ENCODE measurements at places on chromosomes 3 and 15.

DNA sequence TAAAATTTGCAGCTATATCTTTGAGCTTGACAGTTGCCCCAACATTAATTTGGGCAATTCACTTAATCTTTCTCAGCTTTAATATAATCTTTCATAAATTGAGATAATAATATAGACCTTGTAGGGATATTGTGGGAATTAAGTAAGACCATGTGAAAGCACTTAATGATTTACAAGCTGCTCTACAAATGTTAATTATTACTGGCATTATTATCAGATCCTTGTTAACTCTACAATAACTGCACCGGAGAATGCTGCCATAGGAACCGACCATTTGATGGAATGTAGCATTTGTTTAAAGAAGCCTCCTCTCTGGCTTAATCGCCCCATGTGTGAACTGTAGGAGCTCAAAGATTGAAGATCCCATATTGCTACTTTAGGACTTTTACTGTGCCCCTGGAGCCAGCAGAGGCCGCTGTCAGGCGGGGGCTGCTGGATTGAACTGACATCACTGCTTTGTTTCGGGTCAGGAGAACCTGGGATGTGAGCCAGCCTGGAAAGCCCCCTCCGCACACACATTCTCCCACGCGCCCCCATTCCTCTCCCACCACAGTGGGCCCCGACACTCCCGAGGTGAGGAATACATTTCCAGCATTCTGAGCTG, 154.2 kb upstream of the TNIK start:
- DNase-seq, result no peak

DNA sequence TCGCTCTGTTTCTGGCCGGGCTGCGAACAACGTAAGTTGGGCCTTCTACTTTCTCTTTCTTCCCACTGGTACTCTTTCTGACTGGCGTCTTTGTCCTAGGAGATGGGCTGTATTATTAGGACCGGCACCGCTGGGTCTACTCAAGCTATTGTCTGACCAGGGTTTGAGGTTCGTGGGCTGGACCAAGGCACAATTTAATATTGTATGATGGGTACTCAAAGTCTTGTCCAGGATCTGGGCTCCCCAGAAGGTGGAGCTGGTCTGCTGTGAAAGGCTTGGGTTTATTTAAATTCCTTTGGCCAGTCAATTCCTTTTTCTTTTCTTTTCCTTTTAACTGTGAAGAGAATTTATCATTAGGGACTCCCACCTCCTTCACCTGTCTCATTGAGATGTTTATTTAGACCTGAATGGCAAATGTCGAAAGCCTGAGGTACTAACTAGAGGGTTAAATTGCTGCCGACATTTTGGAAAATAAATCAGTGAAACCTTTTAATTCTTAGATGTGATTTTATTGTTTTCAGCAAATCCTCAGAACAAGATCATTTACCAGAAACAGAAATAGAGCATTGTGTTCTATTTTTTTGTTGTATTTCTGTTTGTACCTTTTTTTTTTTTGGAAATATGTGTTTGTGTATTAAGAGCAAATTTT, 410 bp downstream of the LRRC49 start:
- DNase-seq, result peak; percentile 29

GRCh38 chr3:69235882-69236281, 113.5 kb upstream of the LMOD3 start:
- no peak for DNase-seq

DNA sequence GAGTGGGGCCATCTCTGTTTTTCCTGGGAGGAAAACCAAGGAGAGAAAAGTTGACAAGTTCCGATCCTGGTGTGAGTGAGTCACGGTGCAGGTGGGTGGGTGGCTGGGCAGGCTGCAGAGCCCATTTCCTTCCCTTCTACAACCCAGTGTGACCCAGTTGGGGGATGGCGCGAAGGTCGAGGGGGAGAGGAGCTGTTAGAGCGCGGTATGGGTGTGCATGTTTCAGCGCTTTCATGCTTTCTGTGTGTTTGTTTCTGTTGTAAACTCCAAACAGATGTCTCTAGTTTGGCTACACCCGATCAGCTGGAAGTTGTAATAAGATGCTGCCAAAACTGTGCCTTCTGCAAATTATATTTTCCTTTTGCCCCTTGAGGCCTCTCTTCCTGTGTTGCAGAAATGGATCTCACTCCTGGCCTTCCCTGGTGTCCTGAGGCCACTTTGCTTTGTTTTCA, 3.8 kb downstream of the FAM43A start:
- DNase-seq, result no peak

- no peak for DNase-seq
Observed at GRCh38 chr3:87076946-87077345, 86.0 kb upstream of the VGLL3 start.

DNA sequence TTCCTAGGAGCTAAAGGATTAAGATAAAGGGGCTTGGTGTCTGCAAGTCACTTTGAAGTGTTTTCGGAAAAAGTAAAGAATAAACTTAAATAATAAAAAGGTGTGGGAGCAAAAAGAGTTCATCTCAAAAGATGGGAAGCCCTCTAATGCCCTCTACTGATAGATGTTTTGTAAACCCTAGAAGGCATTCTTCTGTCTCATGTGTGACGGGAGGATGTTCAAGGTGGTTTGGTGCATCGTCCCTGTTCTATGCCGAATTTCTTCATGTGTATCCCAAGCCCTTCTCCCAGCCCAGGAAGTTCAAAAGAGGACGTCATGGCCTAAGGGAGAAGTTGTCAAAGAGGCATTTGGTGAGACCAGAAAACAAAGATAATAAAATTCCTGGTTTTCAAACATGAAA, 37.2 kb downstream of the CCK start:
- no peak for DNase-seq

DNA sequence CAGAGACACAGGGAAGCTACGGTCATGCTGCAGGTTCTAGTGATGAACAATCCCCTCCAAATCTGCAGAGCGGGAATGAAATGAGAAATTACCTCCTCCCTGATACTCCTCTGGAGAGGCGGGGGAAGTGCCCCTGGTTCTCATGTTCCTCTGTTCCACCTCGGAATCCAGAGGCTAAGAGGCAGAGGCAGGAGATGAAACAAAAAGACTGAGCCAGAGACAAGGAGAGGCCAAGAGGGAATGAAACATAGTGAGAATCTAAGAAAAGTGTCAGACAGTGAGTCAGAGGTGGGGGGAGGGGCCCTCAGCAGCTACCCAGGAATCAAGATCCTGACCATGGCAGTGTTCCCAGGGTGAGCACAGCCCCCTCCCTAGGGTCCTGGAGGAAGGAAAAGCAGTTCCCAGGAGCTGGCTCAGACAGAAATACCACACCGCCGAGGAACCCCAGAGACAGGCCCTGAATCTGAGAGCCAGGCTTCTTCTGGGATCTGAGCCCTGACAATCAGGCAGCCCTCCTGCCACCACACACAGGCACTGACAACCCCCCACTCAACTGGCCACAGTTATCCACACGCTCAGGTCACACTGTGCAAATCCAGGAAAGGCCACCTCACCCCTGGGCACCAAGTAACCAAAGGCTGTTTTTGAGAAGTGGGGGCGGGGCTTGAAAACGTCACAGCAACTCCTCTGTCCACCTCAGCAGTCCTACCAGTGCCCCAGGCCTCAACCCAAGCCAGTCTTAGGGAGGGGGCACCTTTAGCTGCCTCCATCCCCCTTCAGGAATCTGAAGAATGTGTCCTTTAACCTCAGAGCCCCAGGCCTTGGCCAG, 2.4 kb downstream of the CSRNP1 start:
- peak; percentile 81 for DNase-seq

DNA sequence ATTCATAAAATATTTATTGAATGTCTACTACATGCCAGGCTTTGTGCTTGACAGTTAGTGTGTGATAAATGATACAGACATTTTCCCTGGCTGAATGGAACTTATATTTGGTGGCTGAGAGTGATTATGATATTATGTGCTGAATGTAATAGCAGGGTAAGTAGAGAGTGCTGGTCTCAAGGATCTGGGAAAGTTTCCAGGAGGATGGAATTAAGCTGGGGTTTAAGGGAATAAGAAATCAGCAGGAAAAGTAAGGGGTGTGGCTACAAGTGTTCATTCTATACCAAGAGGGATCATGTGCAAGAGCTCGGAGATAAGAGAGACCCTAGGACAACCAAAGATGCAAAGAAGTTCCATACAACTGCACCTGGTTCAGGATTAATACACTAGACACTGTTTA, 500.1 kb upstream of the CFAP20DC start:
- DNase-seq, result no peak

GRCh38 chr3:43784640-43785011, 93.9 kb downstream of the ABHD5 start:
- DNase-seq, result no peak

- no peak for DNase-seq
Observed at GRCh38 chr15:59904450-59905135, 99.5 kb upstream of the FOXB1 start.

GRCh38 chr3:160980740-160981139, 124.4 kb downstream of the B3GALNT1 start:
- no peak for DNase-seq

DNA sequence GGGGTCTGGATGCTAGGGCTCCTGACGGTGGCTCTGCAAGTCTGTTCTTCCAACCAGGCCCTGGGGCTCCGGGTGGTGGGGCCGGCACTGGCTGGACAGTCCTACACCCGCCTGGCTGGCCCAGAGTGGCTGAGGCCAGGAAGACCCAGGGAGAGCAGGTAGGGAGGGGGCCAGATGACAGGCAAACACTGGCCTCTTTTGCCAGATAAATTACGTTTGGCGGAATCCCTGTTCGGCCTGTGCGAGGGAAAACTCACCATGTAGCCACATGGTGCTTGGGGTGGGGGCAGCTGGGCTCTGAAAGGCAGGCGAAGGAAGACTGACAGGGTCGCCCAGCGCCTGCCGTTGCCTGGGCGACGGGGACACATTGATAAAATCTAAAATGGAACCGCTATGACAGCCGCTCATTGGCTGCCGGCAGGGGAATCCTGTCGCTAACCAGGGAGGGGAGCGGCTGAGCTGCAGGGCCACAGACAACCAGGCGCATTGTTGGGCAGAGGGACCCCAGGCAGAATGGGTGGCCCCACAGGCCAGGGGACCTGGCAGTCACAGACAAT, 30.4 kb downstream of the IQSEC1 start:
- no peak for DNase-seq

DNA sequence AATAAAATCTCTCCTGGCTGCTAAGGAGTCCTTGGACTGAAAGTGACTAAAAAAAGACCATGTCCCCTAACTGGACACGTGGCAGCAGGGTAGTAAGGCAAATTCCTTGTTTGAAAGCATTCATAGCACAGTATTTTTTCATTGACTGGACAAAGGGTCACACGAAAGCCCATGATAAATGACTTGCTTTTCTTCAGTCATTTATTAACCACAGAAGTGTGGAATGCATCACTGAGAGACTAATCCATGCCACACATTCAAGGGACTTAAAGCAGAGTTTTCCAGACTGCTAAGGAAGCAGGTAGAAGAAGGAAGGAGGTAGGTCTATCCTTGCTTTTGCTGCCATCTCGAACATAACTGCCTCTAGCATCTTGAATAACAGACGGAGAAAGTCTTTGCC, 31.2 kb downstream of the CASR start:
- DNase-seq, result no peak

- DNase-seq, result no peak
Observed at GRCh38 chr15:47179988-47180387, 537.3 kb upstream of the SEMA6D start.

GRCh38 chr3:79639855-79640254, 127.9 kb downstream of the ROBO1 start:
- DNase-seq, result no peak

- DNase-seq, result no peak
Observed at GRCh38 chr3:38950581-38950980, 101.2 kb downstream of the SCN11A start.

DNA sequence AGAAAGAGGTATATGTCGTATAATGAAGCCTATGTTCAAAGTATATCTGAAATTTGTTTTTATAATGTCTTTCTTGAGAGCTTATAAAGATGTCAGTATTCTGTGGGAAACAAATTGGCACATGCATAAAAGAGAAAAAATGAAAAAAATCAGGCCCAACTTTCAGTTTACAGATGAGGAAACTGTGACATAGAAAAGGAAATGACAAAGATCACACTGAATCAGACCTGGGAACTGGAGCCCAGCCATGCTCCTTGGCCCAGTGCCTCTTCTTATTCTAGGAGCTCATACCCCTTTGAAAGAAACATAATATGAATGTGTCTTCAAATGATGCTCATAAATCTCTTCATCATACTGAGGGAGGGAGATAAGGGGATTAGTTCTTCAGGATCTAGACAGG, 48.4 kb downstream of the TMEM44 start:
- peak; percentile 76 for DNase-seq

- DNase-seq, result peak; percentile 78
Observed at GRCh38 chr3:134473868-134474546, 11.8 kb downstream of the ANAPC13 start.

DNA sequence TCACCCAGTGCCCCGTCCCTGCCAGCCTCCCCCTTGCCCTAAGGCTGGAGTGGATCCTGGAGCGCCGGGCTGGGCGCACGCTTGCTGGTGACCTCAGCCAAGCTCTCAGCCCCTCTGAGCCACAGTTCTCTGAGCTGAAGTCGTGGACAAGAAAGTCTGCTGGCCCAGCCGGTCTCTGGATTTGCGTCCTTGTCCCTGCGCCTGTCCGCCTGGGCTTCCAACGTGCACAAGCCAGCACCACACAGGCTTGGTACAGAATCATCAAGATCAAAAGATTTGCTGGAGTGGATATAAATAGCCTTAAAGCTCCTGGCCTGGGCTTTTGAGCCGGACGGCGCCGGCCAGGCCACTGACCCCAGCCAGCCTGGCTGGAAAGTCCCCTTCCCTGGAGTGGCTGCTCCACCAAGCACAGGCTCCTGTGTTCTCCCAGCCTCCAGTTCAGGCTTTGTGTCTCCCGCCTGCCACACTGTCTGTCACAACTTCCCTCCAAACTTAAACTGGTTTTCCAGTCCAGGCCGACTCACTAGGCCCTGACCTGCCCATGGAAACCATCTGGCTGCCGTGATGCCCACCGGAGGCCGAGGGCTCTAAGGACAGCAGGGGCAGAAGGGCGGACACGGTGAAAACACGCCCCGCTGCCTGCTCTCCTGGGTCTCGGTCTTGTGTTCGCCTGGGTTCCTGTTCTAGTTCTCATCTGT, 156.2 kb downstream of the NUP210 start:
- no peak for DNase-seq

- no peak for DNase-seq
Observed at GRCh38 chr3:107216711-107217110, 160.5 kb upstream of the CCDC54 start.

DNA sequence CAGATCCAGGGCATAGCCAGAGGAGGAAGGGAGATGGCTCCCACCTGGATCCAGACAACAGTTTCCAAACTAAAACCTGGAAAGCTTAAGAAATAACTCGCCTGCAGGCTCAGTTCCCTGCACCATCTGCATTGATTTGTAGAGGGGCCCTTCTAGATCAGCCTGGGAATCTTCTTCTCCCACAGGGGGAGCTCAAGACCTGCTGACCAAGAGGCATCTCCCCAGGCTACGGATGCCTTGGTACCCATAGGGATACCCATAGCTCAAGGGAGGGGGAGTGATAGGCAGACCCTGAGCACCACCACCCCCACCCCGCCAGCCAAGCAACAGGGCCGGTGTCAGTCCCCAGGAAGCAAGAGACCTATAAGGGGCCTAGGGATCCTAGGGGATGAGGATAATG, 28.0 kb upstream of the DCLK3 start:
- DNase-seq, result no peak

GRCh38 chr15:98443526-98443925, 204.8 kb upstream of the IGF1R start:
- no peak for DNase-seq
